ENCODE measurements at places on chromosomes 5 and 9.

- peaks cover 17% of the 10 kb centered on the region for H3K4me1 ChIP-seq
- no peak overlapping the region for H3K27ac ChIP-seq
- no peaks in the 10 kb centered on the region for H3K36me3 ChIP-seq
- peak overlapping the region; percentile 29 for H3K4me3 ChIP-seq
- peaks cover 25% of the 10 kb centered on the region for H3K27me3 ChIP-seq
Observed at GRCh38 chr5:322281-322941, 897 bp downstream of the AHRR start.

DNA sequence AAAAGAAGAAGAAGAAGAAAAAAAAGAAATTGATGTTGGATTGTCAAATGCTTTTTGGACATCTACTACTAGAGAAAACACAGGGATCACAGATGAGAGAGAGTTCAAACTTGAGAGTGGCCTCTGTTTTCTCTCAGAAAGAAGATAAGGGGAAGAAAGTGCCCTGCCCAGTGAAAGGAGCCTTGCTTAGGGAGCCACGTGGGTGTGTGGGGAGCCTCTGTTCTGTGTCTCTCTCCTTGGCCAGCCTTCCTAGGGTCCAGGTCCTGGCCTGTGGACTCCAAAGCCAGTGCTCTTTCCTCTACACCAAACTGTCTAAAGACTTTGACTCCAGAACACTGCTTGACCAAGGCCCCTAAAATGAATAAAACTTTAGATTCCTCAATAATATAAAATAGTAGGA lies 22.0 kb upstream of the COL15A1 start:
- H3K4me1 ChIP-seq: no peaks in the 10 kb centered on the region
- no peak for DNase-seq
- H3K27ac ChIP-seq: no peak overlapping the region
- H3K4me3 ChIP-seq: no peak overlapping the region

- no peaks in the 10 kb centered on the region for H3K27me3 ChIP-seq
- no peak overlapping the region for H3K27ac ChIP-seq
- no peak for DNase-seq
- no peak overlapping the region for H3K4me3 ChIP-seq
Observed at GRCh38 chr9:134487066-134487710, 154.4 kb upstream of the COL5A1 start.

GRCh38 chr5:119417891-119418605 lies 34.2 kb upstream of the HSD17B4 start:
- H3K27ac ChIP-seq: no peak overlapping the region
- H3K4me3 ChIP-seq: no peak overlapping the region
- no peaks in the 10 kb centered on the region for H3K4me1 ChIP-seq
- no peak for DNase-seq
- no peaks in the 10 kb centered on the region for H3K36me3 ChIP-seq
- H3K27me3 ChIP-seq: no peaks in the 10 kb centered on the region

DNA sequence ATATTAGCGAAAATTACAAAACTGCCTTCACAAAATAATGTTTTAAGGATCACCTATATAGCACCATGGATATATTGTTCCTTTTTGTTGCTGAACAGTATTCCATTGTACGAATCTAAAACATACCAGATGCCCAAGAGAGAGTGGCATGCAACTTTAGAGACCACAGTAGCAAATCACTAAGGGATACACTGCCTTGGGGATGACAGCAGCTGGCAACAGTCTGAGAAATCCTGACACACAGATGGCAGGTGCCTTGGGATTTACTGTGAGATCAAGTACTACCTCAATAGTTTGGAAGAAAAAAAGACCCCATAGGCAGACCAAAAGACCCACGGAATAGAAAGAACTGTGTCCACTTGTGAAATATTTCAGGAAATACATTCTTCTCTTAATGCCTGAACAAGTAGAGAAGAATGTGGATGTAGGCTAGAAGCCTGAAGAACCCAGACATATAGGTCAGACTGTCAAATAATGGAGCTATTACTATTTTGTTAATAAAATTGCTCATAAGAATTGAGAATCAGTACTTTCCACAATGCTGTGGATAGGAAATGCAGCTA lies 53.4 kb downstream of the PLPP1 start:
- no peaks in the 10 kb centered on the region for H3K4me1 ChIP-seq
- no peaks in the 10 kb centered on the region for H3K36me3 ChIP-seq
- no peaks in the 10 kb centered on the region for H3K27me3 ChIP-seq
- H3K4me3 ChIP-seq: no peak overlapping the region

Data from effector memory CD4-positive, alpha-beta T cell (primary cell).